ENCODE measurements at places on chromosomes 2 and 18.
A peak's percentile ranks its signal among the peaks of the same experiment; 100 is the strongest.

DNA sequence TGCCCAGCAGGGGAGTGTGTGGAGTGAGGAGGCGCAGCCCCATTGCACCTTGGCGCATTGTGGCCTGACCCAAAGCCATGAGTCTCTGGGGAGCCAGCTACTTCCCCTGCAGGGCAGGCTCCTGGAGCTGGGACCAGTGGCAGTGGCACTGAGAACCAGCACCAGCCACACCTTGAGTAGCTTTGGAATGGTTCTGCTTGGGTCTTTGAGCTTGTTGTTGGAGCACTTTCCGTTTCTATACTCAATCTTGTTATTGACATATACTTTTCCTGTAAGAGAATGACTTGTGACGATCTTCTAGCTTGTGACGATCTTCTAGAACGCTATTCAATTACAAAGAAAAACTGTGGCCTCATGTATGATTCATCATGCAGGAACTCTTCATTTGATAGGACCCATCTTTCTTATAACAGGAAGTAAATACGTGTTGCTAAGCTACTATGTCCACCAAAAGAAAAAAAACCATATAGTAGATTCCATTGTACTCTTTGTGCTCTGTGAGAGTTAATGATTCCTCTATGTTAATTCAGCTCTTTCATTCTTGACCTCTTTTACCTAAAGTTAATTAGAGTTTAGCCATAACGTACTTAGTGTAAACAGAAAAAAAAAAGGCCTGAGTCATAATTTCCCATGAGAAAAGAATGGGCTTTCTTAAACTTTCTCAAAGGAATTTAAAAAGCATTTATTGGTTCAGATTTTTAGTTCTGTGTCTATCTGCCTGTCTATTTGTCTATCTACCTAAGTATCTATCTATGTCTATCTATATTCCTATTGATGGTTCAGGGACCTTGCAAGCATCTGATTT lies 113.1 kb downstream of the GATA6 start:
- DNase-seq = no peak

DNA sequence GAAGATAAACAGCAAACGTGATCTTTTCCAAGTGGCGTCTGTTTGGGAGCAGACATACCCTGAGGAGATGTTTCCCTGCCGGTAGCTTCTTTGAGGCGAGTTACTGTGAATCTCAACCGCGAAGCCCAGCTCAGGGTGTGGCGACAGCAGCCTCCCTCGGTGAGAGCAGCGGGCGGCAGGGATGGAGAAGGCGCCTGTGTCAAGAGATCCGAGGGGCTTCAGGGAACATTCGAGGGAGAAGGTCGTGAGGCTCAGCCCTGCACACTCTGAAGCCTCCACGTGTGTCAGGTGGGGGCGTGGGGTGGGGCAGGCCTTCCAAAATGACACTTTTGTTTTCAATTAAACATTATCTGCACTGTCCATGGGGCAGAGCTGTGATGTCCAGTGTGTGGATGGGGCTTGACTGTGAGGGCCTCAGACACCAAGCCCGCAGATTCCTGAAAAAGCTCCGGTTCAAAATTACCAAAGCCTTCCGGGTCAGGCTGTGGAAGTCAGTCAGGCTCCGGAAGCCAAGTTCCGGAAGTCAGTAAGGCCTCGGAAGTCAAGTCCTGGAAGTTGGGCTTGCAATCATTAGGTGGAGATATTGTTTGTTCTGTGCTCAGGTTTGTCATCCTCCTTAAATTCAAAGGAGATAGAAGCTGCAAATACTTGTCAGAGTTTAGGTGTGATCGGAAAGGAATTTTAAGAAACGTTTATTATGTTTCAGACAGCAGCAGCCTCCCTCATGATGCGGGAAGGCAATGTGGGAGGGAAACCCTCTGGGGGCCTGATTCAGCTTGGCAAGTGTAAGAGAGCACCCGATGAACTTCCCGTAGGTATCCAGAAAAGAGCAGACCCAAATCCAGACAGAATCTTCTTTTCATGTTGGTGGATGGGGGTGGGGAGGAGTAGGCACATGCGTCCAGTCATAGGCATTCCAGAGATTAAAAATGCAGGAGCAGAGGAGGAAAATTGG lies 20.7 kb downstream of the SMIM21 start:
- DNase-seq = no peak

DNA sequence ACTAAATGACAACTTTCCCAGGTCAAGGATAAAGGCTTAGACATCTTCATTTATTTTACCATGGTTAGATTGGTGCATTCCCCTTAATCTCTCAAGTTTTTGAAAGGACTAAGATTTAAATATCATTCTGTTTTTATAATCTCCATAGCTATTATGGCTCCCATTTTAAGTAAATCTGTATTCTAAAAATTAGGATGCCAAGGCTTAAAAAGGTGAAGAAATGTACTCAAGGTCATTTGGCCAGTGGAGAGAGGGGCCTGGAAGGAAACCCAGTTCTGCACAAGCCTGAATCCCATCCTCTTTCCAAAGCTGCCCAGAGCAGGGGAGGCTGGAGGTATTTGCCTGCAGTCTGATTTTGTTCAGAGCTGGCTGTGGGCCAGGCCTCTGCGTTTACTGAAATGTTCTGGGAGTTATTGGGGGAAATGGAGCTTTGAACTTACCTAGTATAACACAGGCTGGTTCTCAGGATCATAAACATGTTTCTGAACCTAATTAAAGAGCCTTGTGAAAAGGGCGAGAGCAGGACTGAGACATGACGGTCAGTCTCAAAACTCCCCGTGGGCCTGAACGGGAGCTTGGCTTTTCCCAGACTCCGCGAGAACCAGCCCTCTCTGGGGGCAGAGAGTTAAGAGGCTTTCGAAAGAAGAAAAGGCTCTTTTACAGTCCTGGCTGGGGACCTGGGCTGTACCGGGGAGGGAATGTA lies 85.6 kb downstream of the DDX1 start:
- DNase-seq = no peak

DNA sequence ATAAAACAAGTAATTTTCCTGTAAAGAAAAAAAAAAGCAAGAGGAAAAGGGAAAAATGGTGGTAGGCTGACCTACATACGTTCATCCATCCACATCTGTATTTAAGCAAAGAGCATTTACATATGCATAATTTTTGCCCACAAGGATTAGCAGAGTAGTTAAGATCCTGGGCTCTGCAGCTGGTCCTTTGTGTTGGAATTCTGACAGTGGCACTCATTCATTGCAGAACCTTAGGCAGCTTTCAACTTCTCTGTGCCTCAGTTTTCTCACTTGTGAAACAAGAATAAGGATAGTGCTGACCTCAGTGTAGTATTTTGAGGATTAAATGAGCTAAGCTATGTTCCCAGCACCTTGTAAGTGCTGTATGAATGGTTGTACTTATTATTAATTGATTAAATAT lies 211.3 kb downstream of the ARL4C start:
- DNase-seq = no peak

DNA sequence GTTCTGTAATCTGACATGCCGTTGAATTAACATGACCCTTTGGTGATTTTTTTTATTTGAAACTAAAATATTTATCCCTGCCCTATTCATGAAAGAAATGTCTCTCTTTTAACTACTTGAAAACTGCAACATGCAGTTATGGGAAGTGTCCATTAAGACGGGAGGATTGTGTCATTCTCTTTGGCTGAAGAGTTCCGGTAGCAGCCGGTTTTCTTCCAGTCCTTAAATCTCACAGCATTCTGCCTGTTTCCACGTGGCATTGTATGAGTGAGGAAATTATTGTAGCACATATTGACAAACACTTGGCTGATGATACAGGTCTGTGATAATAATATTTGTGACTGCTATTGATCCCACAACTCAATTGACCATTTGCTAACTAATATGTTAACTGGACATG lies 509.6 kb upstream of the POU3F3 start:
- no peak for DNase-seq

DNA sequence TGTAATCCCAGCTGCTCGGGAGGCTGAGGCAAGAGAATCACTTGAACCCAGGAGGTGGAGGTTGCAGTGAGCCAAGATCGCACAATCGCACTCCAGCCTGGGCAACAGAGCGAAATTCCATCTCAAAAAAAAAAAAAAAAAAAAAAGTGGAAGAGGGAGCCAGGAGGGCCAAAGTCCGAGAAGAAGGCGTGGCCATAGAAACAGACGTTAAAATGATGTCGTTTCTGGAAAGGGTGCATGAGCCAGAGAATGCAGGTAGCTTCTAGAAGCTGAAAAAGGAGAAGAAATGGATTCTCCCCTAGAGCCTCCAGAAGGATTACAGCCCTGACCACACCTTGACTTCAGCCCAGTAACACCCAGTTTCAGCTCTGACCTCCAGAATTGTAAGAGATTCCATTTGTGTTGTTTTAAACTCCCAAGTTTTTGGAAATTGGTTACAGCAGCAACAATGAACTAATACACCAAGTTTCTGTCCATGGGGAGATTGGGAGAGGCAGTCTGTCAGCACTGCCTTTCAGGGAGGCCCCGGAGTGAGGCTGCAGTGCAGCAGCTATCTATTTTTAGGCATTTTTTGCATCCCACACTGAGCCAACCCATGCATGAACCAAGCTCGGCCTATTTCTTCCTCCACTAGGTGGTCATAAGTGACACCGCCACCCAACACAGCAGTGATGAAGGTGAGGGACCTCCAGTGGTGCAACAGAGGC lies 14.2 kb upstream of the TRAF3IP1 start:
- no peak for DNase-seq

DNA sequence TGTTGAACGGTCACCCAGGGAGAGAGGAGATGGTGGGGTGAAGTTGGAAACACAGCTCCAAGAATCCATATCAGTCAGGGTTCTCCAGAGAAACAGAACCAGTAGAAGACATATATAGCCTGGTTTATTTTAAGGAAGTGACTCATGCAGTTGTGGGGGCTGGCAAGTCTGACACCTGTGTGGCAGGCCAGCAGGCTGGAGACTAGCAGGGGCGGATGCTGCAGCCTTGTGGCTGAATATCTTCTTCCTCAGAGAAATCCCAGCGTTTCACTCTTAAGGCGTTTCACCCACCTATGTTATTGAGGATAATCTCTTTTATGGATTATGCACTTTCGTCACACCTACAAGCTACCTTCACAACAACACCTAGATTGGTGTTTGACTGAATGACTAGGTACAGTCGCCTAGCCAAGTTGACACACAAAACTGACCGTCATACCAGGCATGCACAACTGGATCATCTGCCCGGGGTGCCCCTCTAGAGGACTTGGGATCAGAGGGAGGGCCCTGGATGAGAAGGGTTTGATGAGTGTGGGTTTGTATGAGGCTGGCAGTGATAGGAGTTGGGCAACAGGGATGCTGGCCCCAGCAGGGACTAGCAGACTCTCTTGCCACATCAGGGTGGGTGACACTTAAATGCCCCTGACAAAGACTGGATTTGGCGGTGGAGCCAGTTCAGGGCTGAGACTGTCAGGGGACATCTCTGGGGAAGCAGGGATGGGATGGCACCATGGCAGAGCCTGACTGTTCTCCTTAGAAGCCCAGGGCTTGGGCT lies 23.4 kb downstream of the MROH2A start:
- DNase-seq = peak; percentile 6

- DNase-seq = no peak
Measured at GRCh38 chr2:167965907-167966761, 281.3 kb downstream of the STK39 start.

DNA sequence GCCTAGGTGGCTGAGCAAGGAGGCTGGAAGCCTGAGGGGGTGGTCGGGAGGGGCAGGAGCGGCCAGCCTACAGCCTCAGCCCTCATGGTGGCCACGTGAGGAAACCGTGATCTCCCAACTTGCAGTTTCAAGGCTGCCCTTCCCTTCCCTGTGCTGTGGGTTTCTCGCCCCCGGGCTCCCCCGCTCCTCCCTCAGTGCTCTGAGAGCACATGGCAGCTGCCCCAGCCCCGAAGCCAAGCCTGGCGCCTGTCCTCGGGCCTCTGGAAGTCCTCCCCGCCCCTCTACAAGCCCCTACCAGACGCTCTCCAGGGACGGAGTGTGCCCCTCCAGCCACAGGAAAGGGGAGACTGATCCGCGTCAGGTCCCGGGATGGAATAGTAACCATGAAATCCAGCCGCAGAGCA lies 586 bp upstream of the ANKRD23 start:
- DNase-seq = no peak

- DNase-seq = no peak
Measured at GRCh38 chr2:63055226-63056106, 4.8 kb downstream of the OTX1 start.

GRCh38 chr18:67951137-67951536 lies 434.6 kb upstream of the DSEL start:
- DNase-seq = no peak

GRCh38 chr2:3631851-3632659 lies 25.9 kb upstream of the ALLC start:
- no peak for DNase-seq

DNA sequence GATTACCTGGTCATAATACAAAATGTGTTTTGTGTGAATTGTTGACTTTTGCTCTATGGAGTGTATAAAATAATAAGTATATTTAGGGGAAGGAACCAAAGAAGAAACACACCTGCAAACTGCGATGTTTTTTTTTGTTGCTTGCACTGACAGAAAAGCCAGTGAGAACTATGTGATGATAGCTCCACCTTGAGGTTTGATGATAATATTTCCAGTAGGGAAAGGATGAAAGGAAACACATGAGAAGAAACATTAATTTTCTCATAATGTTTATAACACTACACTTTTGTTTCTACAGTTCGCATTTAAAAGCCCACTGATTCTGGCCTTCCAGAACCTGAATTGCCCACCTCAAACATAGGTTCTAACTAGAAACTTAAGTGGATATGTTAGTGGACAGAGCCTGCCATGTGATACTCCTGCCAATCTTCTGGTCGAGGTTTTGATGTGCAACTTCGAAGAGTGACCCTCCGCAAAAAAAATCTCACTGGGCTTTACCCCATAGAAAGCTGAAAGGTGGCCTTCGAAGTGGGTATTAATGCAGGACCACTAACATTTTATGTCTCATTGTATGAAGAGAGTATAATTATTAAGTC lies 476.4 kb upstream of the SPHKAP start:
- no peak for DNase-seq

GRCh38 chr2:215609089-215610032 lies 173.5 kb upstream of the FN1 start:
- no peak for DNase-seq

DNA sequence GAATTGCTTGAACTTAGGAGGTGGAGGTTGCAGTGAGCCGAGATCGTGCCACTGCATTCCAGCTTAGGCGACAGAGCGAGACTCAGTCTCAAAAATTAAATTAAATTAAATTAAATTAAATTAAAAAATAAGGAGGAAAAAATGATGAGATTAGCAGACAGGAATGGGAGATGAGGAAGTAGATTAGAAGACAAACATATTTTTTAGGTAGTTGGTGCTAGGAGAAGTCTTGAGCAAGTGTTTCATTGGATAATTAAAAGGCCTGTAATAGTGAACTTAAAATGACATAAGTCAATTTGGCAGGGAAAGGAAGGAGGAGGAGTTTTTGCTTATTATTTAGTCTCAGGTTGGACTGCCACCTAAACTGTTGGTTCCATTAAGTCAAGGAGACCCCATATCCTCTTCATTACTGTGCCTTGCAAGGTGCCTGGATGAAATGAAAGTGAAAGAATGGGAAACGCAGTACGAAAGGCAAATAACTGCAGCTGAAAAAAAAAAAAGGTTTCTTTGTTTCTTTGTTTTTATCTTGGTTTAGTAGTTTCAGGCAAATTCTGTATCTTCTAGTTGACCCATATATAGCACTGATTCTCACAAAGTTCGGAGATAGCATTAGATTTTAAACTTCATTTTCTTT lies 162.0 kb downstream of the SLC8A1 start:
- no peak for DNase-seq

GRCh38 chr18:62486290-62486964 lies 36.4 kb upstream of the ZCCHC2 start:
- peak; percentile 25 for DNase-seq

Measured in K562 (cell line).